ENCODE measurements at places on chromosomes 3 and 15.

DNA sequence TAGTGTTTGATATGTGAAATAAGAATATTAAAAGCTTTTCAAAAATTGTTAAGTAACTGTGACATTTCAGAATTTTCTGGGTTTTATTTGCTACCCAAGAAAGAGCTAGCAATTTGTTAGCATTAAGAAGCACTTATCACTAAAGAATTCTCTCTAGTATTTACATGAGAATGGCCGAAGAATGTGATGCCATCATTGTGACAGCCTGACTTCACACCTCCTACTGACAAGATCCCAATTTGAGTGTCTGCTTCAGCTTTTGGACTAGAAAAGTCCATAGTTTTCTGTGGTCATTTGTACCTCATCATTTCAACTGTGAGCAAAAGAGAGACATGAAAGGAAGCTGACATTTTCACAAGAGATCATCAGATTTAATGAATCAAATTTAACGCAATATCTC, 548.1 kb upstream of the AGTR1 start:
- no peak for DNase-seq

GRCh38 chr3:16885593-16886302, 993 bp downstream of the PLCL2 start:
- DNase-seq, result no peak

GRCh38 chr15:70060214-70060992, 37.3 kb downstream of the TLE3 start:
- no peak for DNase-seq

GRCh38 chr15:75208501-75209288, 7.0 kb downstream of the C15orf39 start:
- DNase-seq, result no peak

DNA sequence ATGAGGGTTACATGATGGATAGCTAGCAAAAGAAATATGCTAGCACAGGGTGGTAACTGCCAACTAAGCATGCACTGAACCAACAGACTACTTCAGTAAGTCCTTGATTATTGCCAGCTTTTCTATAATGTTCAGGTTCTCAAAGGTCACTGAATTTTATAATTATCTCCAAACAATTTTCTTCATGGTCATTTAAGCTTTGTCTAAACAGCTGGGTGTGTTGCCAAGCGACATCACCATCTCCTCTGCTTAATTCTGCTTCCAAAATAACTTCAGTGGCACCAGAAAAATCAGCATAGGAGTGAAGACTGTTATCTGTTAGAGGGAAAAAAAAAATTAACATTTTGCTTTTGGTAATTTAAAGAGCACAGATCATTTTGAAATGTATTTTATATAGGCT, 54.6 kb upstream of the TOP2B start:
- no peak for DNase-seq

- no peak for DNase-seq
These were observed 2.6 kb upstream of the ACOX2 start for GRCh38 chr3:58539626-58540025.

DNA sequence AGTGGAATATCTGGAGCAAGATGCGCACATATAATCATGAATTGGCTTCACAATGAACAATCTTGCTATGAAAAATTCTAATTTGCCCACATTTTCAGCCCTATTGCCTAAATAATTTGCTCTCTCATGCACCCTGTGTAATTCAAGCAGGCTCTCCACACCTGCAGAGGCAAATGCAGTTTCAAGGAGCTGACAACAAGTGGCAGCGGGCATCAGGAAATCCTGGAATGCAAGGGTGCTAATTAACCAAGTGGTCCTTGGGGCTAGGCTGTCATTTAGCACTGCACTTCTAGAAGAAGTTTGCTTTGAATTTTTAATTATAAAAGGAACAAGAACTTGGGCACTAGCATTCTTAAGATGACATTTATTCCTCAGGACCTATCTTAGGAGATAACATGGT, 56.3 kb upstream of the ICE2 start:
- DNase-seq, result no peak

DNA sequence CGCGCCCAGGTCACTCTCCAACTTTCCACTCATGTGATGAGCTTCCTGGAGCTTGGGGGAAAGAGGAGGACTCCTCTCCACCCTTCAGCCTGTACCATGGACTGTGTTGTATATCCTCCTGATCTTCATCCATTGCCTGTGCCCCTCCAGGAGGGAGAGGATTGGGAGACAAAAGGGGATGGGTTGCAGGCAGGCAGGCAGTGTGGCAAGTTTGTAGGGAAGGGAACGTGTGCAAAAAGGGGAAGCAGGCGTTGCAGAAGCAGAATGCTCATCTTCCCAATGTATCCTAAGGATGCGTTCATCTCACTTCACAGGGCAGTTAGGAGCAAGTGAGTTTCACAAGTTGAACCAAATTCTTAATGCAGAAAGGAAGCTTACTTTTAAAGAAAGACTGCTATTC, 28.1 kb upstream of the GHSR start:
- no peak for DNase-seq

GRCh38 chr3:169545606-169546005, 117.9 kb downstream of the MECOM start:
- DNase-seq, result no peak

- no peak for DNase-seq
These were observed 29.0 kb downstream of the MAP6D1 start for GRCh38 chr3:183796372-183796771.

- DNase-seq, result peak; percentile 10
These were observed 372.3 kb upstream of the IL12A start for GRCh38 chr3:159616234-159616825.

- no peak for DNase-seq
These were observed 20.3 kb downstream of the NMNAT3 start for GRCh38 chr3:139657434-139657833.

- no peak for DNase-seq
These were observed 21.9 kb upstream of the CP start for GRCh38 chr3:149243540-149243939.

GRCh38 chr15:60221356-60221755, 176.4 kb downstream of the ANXA2 start:
- DNase-seq, result no peak

GRCh38 chr15:98169551-98169950, 209.0 kb downstream of the ARRDC4 start:
- no peak for DNase-seq

- DNase-seq, result no peak
These were observed 84.8 kb upstream of the LRIG1 start for GRCh38 chr3:66585520-66586095.
